EH (cell line): ENCODE measurements at places on chromosomes 2 and 18.

- no peak for DNase-seq
Observed at GRCh38 chr2:15874321-15874720, 66.0 kb upstream of the MYCN start.

DNA sequence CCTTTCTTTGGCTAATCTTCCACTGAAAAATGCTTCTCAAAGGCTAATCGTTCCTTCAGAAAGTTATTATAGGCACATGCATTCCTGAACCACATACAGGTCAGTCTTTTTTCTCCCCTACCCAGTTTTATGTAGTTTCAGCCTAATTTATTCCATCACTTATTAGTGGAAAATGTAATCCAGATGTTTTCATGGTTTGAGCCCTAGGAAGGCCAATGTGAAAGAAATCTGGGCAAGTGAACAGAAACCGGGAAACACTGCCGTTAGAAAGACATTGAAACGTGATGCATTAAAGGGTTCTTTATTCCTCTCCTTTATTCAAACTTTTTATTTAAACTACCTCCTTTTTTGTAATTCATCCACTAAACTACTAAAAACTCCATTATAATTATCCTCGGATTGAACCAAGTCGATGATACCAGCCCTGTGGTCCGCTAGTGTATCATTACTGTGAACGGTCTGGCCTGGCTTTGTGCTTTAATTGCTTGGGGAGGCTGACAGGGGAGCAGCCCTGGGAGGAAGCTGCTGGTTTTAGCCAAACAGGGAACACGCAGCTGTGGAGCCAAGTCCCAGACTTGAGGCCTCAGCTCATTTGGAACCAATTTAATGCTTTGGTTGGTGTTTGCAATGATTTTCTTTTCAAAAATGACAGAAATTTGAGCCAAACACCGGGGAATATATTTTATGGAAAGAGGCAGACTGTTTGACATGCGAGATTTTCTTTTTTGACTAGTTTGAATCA lies 149.2 kb downstream of the ARHGAP28 start:
- DNase-seq, result peak; percentile 10

DNA sequence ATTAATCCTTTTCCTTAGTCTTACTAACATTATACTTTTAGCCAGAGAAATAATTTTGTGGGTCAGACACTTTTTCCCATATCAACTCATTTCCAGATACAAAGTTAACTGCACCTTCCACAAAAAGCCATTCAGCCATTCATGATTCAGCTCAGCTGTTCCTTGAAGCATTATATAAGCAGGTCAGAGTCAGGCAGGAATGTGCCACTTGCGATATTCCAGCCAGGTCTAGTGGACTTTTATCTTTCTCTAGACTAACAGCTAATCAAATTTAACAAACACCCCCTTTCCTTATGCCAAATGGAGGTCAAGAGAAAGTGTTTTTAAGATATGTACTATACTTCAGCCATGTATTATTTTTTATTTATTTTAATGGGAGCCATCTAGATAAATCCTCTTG lies 75.6 kb upstream of the EPB41L3 start:
- DNase-seq, result no peak

- DNase-seq, result peak; percentile 67
Observed at GRCh38 chr2:85111819-85112281, 21.3 kb upstream of the TCF7L1 start.
